ENCODE measurements at places on chromosomes 4 and X.
A peak's percentile ranks its signal among the peaks of the same experiment; 100 is the strongest.

DNA sequence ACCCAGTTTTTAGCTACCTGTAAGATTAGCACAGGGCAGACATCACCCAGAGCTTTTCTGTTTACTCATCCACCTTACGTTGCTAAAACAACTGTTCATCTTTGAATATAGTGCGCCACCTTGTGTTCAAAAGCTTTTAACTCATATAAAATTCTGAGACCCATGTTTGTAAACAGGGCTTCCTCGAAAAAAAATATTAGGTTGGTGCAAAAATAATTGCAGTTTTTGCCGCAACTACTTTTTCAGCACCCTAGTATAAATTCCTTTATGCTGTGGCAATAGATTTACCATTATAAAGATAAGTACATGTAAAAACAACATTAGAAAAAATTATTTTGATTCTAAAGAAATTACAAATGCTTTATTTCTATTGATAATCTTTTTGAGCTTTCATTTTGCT lies 147.9 kb downstream of the LRBA start:
- peak; percentile 87 for DNase-seq

DNA sequence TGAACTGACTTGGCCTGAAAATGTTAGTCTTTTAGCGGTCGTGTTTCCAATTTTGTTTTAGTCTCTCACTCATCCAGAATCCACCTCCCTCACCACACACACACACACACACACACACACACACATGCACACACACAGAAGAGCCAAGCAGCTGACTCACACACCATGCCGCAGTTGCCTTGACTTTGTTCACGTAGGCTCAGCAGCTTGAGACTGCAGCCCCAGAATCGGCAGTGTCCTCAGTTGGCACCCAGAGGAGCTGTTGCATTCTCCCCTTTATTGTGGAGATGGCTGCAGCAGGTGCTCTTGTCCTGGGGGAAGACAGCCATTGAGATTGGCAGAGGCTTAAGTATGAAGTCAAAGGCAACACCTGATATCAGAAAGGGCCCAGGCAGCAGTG lies 20.9 kb upstream of the XPNPEP2 start:
- DNase-seq: peak; percentile 58

DNA sequence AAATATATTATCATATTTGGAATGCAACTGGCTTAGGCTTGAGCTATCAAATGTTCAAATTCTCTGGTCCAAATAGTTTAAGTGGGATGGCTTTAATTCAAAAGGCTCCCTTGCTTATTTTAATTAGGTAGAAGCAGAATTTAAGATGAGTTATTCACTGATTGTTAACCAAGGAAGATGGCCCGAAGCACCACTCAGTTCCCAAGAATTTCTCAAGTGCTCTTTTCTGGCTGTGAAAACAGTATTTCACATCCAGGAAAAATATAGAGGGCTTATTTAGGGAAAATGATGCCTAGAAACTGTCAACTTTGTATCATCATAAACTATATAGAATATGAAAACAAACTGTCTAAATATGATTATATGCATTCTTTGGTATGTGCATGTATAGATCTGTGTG lies 246.5 kb upstream of the SFRP2 start:
- DNase-seq: no peak

DNA sequence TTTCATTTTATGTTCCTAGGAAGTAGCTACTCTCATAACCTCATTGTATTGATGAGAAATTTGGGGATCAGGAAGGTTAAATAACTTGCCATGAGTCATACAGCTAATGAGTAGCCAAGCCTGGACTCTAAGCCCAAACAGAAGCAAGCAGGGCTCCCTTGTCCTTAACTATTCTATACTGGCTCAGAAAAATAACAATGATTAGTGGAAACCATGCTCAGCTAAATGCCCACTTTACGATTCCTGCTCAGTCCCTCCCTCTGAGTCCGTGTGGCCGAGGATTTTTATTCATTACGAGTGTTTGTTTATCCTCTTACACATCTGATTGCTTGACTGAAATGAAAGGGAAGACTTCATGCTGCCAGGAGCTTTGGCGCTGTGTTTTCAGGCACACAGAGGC lies 100.9 kb downstream of the SLC34A2 start:
- DNase-seq: no peak

DNA sequence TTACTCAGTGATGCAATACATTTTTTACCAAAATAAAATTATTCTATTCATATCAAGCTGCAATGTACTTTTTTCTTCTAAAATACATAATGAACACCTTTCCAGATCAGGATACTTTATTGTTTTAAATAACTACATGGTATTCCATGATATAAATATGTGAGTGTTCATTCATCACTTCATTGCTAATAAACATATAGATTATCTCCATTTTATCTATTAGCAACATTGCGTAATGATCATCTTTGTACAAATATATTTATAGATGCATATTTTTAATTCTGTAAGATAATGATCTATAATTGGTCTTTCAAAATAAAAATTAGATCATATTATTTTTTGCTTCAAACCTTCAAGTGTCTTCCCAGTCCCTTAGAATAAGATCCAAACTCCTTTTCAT lies 156.1 kb upstream of the HHIP start:
- no peak for DNase-seq

- DNase-seq: peak; percentile 68
Measured at GRCh38 chrX:20066968-20067708, 49.6 kb downstream of the MAP7D2 start.

- DNase-seq: no peak
Measured at GRCh38 chr4:142696334-142697122, 149.6 kb downstream of the INPP4B start.

GRCh38 chrX:112941209-112941837 lies 100.7 kb upstream of the AMOT start:
- no peak for DNase-seq

GRCh38 chrX:47634871-47635575 lies 5.3 kb upstream of the CFP start:
- DNase-seq: no peak

GRCh38 chr4:123288309-123289025 lies 108.1 kb upstream of the SPRY1 start:
- no peak for DNase-seq

- no peak for DNase-seq
Measured at GRCh38 chr4:36115312-36115711, 129.0 kb downstream of the ARAP2 start.

- DNase-seq: peak; percentile 46
Measured at GRCh38 chrX:13123857-13124345, 79.5 kb upstream of the FAM9C start.

- DNase-seq: peak; percentile 75
Measured at GRCh38 chrX:85963736-85964135, 83.6 kb downstream of the CHM start.

DNA sequence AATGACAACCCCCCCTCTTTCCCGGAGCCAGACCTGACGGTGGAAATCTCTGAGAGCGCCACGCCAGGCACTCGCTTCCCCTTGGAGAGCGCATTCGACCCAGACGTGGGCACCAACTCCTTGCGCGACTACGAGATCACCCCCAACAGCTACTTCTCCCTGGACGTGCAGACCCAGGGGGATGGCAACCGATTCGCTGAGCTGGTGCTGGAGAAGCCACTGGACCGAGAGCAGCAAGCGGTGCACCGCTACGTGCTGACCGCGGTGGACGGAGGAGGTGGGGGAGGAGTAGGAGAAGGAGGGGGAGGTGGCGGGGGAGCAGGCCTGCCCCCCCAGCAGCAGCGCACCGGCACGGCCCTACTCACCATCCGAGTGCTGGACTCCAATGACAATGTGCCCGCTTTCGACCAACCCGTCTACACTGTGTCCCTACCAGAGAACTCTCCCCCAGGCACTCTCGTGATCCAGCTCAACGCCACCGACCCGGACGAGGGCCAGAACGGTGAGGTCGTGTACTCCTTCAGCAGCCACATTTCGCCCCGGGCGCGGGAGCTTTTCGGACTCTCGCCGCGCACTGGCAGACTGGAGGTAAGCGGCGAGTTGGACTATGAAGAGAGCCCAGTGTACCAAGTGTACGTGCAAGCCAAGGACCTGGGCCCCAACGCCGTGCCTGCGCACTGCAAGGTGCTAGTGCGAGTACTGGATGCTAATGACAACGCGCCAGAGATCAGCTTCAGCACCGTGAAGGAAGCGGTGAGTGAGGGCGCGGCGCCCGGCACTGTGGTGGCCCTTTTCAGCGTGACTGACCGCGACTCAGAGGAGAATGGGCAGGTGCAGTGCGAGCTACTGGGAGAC lies 1.6 kb downstream of the PCDH10 start:
- DNase-seq: peak; percentile 45

- DNase-seq: no peak
Measured at GRCh38 chr4:71253545-71253944, 85.3 kb upstream of the SLC4A4 start.

- DNase-seq: no peak
Measured at GRCh38 chr4:69124941-69125340, 28.7 kb downstream of the UGT2B7 start.

DNA sequence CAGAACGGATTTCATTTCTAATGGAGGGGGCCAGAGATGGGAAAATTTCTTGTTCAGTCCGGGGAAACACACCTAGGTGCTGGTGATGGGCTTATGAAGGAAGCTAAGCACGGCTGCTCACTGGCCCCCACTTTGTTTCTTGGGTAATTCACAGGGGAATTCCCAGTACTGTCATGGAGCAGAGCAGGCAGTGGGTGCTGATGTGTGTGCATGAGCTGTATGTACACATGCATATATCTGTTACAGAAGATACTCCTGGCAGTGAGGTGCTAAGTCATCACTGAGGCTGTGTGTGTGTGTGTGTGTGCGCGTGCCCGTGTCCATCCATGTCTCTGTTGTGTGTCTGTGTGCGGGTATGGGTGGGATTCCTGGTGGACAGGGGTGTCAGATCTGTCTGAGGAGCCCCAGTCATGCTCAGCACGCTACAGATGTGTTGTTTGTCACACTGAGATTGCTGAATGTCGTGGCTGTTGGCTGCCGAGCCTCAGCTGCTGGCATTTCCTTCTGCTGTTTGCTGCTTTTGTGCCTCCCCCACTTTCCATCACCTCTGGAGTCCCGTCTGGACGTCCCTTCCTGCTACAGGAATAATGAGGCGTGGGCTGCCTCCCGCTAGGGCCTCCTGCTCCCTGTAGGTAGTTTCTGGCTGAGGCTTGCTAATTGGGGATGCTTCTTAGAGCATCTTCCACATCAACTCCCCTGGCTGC lies 53.3 kb downstream of the JADE1 start:
- DNase-seq: peak; percentile 20

GRCh38 chrX:125175991-125176584 lies 143.6 kb upstream of the TEX13C start:
- DNase-seq: no peak

DNA sequence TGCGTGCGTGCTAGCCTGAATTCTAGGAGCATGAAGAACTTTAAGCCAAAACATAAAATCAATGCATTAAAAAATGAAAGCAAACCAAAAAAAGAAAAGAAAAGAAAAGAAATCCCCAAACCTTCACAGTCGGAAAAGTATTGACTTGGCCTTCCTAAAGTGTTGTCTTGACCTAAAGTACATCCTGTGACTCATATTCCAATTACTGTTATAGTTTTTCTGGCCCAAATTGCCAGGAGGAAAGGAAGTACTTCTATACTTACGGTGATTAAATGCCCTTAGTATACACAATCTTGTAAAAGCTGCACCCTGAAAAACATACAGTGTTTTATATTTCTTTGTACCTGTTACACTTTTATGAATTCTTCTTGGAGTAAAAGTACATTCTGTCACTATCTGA lies 512.8 kb downstream of the ANKRD50 start:
- peak; percentile 70 for DNase-seq

DNA sequence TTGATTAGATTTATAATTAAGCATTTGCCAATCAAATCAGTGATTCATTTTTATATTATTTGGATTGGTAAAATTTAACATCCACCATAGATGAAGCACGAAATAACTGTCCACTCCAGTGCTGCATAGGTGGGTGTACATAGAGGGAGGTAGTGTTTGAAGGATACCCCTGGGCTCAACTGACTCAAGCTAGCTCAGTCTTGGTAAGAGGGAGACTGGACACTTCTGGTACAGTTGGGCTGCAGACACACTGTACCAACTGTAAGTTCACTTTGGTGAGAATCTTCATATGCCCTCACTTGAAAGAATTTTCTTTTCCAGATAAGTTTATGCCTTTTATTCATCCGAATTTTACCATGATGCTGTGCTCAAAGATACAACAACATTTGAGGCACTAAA lies 48.6 kb upstream of the UGT2B15 start:
- no peak for DNase-seq

DNA sequence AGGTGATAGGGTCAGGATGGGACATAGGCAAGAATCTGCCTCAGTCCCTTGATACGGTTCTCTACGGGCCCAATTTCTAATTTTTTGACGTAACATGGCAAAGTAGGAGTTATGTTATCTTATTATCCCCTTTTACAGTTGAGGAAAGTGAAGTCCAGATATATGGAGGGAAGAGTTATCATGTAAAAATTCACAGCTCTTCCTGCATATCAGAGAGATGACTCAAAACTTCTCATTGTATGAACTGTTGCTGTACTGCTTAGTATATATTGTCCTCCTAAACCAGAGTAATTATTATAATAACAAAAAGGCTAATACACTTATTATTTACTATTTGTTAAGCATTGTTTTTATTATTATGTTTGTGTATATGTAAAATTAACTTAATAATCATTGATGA lies 260.5 kb upstream of the IGFBP7 start:
- peak; percentile 60 for DNase-seq

All from ELR (cell line).